RKO (cell line): ENCODE measurements at places on chromosomes 7 and 10.

DNA sequence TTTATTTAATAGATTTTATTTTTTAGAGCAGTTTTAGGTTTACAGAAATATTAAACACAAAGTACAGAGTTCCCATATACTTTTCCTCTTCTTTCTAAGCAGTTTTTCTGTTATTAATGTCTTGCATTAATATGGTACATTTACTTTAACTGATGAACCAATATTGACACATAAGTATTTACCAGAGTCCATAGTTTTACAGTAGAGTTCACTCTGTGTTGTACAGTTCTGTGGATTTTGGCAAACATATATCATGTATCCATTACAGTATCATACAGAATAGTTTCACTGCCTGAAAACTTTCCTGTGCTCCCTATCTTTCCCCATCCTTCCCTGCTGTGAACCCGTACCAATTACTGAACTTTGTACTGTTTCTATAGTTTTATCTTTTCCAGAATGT lies 55.3 kb downstream of the EXOC6 start:
- DNase-seq: no peak

DNA sequence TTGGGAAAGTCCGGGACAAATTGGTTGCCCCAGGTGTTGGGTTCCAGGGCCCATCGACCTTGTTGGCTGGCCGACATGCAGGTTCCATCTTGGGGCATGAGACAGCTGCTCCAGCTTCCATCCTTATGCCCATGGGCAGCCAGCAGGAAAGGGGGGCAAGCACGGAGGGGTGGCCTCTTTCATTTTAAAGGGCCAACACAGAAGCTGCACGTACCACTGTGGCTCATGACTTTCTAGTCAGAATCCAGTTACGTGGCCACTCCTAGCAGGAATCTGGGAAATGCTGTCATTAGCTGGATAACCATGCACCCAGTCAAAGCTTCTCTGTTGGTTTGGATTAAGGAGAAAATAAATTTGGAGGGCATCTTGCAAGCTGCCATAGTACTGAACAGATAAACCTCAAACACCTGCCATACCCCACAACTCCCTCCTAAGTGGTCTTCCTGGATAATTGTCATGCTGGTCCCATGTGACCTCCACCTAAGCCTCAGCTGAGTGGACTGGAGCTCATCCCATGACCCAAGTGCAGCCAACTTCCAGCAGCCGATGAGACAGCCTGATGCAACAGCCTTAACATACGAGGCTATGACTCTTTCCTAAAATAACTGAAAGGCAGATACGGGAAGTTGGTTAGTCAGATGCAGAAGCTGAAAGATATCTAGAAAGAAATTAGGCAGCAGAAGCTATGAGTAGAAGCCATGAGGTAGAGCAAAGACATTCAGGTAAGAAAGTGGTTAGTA lies 21.4 kb upstream of the GSDME start:
- DNase-seq: peak; percentile 71

DNA sequence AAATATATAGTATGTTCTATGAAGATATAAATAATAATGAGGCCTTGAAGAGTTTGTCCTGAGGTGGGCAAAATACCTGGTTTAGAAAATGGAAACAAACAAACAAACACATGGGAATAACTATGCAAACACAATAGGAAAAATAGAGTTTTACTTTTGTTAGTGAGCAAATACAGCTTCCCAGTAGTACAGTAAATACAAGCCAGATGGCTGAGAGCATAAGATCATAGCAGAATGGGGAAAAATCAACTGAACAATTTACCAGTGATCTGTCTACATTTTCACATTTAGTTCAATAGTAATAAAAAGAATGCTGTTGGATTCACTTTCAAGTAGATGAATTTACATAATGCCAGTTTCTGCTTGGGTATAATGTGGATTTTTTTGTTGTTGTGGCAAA lies 45.1 kb downstream of the ADD3 start:
- no peak for DNase-seq

DNA sequence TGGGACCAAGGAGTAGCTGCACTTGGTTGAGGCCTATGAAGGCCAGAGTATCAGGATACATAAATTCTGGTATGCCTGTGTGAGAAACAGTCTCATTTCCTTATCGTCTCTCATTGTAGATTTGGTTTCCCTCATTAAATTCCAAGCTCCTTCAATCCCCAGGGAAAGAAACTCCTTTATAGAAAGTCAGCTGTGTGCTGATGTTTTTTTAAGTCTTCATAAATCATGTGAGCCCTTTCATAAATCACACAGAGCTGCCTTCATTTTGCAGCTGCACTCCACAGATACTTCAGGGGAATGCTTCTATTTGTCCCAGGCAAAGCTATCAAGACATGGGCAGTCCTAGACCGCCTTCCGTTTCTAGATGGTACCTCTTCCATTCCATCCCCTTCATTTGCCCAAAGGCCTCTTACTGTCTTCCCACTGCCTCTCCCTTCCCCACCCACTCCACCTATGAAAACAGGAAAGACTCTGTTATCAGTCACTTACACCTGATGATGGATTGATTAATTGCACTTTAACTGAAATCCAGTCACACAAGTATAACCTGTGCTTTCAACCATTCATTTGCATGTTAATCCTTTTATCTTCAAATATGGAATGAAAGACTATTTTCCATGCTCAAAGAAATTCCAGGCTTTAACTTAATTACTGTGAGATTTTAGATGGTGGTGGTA lies 290.2 kb downstream of the C7orf25 start:
- DNase-seq: no peak

DNA sequence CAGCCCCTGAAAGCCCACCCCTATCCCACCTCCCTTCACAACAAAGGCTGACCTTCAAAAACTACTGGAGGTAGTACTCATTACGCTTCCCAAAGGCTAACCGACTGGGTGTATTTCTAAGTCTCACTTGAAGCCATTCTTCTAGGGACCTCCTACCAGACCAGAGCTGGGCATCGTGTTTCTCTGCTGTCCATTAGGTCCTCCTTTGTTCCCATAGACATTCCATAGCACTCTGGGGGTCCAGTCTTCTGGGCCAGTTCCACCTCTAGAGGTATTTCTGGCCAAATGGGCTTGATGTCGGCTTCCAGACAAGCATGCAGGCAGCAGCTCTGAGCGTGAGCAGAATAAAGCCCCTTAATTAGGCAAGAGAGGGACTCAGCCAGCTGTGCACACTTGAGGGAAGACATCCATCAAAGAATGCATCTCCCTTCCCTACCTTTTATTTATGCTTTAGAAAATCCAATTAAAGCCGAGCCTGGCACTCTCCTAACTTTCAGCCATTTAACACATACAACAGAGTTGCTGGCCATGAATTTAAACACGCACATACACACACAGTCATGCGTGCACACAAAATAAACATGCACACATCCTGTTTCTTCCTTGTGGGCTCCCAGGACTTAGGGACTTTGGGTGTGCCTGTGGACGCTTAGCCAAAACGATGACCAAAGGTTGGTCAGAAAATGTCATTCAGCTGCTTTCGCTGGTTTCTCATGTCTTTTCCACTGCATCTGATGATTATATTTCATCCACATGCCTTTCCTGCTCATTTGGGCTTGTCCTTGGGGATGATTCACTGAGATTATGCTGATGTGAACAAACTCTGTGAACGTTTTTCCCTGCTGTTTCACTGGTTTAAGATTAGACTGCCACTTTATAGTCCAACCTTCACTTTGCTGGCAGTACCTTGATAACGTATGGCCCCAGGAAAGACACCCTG lies 362.0 kb upstream of the NFE2L3 start:
- no peak for DNase-seq

- no peak for DNase-seq
These were observed 465.5 kb downstream of the PHTF2 start for GRCh38 chr7:78264105-78264504.

DNA sequence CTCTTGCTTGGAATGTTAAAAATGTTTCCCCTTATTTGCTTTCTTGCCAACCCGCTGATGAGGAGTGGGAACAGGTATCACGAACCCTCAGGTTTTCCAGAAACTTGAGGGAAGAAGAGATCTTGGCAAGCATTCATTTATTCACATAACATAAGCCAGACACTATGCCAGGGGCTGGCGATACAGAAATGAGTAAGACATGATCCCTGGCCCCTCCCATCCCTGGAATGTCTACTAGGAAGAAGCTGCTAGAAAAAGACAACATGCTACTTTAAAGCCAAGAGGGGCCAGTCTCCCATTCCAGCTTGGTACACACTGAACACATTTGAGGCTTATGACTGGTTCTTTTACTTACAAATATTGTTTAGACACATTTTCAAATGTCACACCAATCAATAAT lies 26.4 kb downstream of the SLC35B4 start:
- no peak for DNase-seq
